Activated T-helper 1 cell treated with anti-CD3 and anti-CD28 coated beads, Interleukin-12 subunit alpha, Interleukin-12 subunit beta, Interleukin-2, Interleukin-4 antibody, amounts not matched to agents 30 ng/mL and 10 ng/mL and 1 ng/mL, durations not matched to agents 14 hours and 24 hours and 36 hours (primary cell): ENCODE measurements at places on chromosomes 6 and 20. TPM values are rescaled to one million over a fixed set of nuclear protein-coding genes. Genes with fewer than 3 reads are reported as not detected.

DNA sequence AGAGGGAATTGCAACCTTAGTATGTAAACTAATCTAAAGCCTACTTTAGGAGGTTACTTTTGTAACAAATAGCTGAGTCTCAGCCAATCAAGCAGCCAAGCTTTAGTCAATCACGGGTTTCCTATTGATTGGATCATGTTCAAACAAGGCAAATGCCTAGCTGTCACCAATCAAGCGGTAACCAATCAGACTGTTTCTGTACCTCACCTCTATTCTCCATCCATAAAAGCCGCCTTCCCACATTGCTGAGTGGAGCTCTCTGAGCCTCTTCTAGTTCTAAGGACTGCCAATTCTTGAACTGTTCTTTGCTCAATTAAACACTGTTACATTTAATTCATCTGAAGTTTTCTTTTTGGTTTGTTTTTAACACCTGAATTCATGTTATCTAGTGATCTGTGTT lies 148.4 kb upstream of the BMP5 start:
- no peak for DNase-seq

DNA sequence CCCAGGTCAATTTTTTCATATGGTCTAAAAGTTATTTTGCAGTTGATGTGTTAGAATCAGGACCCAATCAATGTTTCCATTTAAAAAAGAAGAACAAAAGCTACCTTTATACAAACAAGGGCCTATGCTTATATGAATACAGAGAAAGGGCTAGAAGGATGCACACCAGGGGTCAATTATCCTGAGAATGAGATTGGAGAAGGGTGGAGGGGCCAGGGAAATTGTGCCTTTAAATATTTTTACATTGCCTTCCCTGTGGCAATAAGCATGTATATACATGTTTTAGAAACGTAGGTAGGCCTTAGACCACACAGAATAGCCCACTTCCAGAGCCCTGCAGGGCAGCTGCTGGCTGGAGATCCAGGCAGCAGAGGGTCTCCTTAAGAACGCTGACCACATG lies 12.7 kb downstream of the EXOC2 start:
- no peak for DNase-seq

DNA sequence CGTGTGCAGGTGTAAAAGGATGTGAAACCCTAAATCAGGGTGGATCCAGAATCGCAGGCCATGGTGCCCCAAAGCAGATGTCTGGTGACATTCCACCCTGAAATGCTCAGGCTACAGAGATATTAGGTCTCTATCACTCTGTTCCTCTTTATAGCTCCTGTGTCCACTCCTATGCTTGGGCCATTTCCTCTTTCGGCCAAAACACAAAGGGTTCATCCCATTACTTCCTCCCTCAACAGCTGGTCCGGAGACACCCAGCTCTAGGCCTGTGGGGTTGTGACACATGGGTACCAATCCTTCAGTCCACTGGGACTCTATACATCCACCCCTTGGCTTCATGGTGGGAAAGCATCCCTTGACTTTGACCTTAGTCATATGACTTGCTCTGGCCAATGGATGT lies 1.7 kb upstream of the SIGLEC1 start:
- DNase-seq: no peak

The THBD gene
- not detected in 2 replicates for total RNA-seq

DNA sequence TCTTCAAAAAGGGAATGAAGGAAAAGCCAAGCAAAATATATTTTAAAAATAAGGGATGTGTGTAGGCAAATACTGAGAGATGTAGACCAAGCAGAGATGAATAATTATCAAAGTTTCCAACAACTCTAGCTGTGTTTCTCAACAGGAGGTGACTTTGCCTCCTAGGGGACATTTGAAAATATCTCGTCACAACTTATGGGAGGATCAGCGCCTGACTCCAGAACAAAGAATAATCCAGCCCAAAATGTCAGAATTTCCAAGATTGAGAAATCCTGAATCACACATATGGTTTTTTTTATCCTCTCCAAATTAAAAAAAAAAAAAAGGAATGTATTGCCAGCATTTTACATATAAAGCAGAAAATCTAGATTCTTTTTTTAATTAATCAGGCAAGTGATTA lies 241.2 kb upstream of the ZFP64 start:
- no peak for DNase-seq

DNA sequence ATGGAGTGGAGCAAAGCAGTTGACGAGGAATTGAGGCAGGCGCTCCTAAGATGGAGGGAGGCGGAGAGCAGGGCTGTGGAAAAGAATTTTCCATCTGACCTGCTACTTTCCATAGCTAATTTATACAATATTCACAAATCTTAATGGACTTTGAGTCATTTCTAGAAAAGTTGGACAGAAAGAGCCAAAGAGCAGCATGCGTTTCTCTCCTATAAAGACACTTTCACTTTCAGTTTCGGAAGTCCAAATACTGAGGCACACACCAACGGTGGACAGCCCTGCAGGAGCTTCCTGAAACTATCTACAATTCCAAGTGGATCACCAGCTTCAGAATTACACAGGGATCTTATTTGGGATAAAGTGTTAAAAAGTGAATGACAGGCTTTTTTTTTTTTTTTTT lies 43.5 kb downstream of the PANK2 start:
- DNase-seq: no peak

The SLC25A27 gene
- total RNA-seq: not detected in 2 replicates

DNA sequence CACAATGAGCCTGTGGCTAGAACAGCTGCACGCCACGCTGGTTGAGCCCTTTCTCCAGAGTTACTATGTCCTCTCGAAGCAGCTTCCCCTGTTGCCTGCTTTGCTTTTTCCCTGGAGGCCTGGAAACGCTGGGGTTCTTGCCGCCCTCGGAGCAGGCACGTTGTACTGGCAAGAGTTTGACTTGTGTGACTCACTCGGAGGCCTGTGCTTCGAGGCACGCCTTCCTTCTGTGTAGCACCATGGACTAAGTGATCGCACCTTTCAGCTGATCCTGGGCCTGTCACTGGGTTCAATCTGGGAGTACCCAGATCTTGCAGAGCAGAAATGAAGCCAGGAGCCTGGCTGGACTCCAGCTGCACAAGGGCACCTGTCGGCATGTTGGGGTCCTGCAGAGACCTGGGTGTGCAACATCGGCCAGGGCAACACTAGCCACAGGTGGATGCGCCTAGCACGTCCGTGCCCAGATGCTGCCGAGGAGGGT lies 5.2 kb downstream of the INSM1 start:
- DNase-seq: no peak

DNA sequence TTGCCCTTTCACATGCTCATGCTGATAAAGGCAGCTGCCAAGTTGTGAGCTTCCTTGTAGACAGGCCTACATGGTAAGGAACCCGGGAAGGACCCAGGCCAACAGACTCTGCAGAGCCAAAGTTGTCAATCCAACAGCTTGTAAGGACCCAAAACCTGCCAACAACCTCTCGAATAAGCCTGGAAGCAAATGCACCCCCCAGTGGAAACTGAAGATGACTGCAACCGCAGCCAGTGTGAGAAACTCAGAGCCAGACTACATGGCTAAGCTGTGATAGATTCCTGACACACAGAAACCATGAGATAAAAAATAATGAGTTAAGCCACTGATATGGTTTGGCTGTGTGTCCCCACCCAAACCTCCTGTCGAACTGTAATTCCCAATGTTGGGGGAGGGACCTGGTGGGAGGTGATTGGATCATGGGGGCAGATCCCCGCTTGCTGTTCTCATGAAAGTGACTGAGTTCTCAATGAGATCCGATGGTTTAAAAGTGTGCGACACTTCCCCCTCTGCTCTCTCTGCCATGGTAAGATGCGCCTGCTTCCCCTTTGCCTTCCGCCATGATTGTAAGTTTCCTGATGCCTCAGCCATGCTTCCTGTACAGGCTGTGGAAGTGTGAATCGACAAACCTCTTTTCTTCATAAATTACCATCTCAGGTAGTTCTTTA lies 18.8 kb upstream of the CLPSL2 start:
- DNase-seq: no peak

DNA sequence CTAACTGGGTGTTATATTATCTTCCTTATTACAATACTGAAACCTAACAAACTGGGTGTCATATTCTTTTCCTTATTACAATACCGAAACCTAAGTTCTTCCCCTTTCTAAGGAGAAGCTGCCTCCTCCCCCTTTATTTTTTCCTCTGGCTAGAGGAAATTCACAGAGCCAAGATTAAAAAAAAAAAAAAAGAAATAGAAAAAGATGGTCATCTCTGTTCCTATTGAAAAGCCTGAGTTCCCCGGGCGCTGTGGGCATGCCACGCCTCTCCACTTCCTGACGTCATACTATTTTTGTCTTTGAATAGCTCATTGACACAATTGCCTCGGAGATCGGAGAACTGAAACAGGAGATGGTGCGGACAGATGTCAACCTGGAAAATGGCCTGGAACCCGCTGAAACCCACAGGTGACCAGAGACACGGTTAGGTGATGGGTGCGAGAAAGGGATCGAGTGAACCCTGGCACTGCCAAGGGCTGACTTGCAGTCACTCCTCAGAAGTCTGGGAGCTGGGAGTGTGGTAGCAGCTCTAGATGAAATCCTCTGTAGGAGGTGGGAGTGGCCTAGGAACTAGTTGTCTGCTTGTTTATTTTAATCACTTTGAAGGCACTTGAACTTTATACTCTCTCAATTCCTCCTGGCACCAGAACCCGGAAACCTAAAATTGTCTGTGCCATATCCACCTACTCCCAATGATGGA lies 82.2 kb upstream of the NAA20 start:
- DNase-seq: no peak

GRCh38 chr20:11170025-11170424 lies 496.2 kb upstream of the JAG1 start:
- no peak for DNase-seq

The SLCO4A1 gene
- 47.6 and 49.8 TPM in 2 replicates for total RNA-seq

DNA sequence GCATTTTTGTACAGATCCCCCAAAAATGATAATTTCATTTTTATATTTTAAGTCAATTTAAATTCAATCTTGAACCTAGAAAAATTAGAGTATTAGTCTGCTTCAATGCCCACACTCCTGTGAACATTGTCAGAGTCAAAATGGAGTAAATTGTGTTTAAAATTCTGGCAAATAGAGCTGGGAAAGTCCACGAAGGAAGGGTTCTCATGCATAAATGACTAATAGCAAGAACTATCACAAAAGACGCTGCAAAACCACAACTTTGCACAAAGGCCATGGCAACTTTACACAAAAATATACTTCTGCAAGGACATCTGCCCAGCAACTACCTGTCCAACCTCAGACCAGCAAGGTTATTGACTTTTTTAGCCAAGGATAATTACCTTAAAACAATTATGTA lies 203.2 kb upstream of the SMLR1 start:
- DNase-seq: no peak

DNA sequence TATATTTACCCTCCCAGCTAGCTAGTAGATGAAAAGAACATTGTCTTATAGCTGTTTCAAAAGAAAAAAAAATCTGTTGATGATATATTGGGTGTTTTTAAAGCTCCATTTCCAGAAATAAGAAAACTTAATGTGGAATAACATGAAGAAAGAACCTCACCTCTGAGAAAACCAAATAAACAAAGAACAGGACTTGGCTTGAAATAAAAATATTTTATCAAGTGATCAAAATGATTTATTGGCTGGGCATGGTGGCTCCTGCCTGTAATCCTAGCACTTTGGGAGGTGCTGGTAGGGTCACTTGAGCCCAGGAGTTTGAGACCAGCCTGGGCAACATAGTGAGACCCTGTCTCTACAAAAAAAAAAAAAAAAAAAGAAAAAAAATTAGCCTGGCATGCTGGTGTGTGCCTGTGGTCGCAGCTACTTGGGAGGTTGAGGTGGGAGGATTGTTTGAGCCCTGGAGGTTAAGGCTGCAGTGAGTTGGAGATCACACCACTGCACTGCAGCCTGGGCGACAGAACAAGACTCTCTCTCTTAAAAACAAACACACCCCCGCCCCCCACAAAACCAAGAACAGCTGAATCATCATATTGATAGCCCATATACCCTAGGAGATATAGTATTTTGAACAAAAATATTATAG lies 7.9 kb downstream of the RNF24 start:
- DNase-seq: no peak

DNA sequence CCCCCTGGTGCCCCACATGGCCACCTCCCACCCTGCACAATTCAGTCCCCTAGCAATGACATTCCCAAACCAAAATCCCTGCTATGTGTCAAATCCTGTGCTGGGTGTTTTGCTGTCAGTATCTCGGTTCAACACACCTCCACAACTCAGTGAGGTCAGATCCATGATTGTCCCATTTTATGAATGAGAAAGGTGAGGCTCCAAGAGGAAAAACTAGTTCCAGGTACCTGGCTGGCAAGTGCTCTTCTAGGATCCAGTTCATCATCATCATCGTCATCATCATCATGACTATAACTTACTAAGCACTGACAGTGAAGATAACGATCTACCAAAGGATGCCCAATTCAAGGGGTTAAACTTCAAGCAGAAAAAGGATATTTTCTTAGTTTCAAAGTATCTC lies 15.2 kb downstream of the ID1 start:
- no peak for DNase-seq

The SLC44A4 gene
- 0.12 TPM in 1 of 2 replicates, not detected in the other for total RNA-seq

DNA sequence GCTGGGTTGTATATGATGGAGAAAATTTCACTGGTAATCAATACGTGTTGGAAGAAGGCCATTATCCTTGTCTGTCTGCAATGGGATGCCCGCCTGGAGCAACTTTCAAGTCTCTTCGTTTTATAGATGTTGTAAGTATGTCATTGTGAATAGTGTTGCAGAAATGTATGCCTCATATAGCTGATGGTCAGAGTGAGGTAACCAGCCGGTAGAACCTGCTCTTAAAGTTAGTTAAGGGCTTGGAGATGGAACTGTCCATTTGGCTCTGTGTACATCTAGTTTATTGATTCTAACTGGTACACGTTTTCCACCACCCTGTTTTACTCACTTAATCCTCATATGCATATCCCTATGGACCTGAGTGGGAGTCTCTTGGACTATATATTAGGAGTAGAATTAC lies 73.5 kb downstream of the RTN4IP1 start:
- no peak for DNase-seq

GRCh38 chr6:70059039-70059719 lies 192.8 kb downstream of the COL19A1 start:
- no peak for DNase-seq

- no peak for DNase-seq
These were observed 1.7 kb downstream of the SPDEF start for GRCh38 chr6:34554291-34555006.

GRCh38 chr20:56249244-56249955 lies 868 bp downstream of the MC3R start:
- DNase-seq: no peak

DNA sequence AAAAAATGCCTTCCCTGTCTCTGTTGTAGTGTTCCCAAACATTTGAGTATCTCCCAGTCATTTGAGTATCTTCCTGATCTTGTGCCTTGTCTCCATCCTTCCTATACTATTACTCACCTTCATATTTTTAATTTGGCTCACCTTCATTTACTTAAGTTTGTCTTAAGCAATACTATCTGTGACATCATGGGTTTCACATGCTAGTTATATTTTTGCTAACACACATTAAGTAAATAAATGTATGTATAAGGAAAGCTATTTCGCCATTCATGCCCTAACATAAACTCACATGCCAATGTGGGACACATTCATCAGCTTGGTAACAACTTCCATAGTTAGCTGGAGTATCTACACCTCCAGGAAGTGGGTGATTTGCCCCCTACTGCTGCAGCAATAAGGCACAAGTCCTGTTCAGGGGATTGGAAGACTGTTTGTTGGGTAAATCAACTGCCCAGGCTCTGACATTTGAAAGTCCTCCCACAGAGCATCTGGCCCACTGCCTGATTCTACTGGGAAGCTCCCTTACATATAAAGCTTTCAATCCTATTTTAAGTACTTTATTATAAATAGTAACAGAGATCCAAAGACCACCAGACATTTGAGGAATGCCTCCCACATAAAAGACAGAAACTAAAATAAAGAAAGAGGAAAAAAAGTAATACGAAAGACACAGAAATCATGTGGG lies 132.3 kb downstream of the ISM1 start:
- DNase-seq: no peak
